ENCODE measurements at places on chromosomes 1 and 21. TPM values are rescaled to one million over a fixed set of nuclear protein-coding genes. Genes with fewer than 3 reads are reported as not detected.

The OR2G6 gene
- total RNA-seq = 1.1 TPM

The TUFT1 gene
- 2.6 TPM for total RNA-seq

The SH3BGR gene
- total RNA-seq = 1.2 TPM

The CD53 gene
- 358 TPM for total RNA-seq

The S100A12 gene
- total RNA-seq = not detected

The CRYAA gene
- total RNA-seq = not detected

The PRR9 gene
- not detected for total RNA-seq

The LCE2B gene
- not detected for total RNA-seq

Data from GM12878 (cell line).